ENCODE measurements at places on chromosomes 5 and 9.

DNA sequence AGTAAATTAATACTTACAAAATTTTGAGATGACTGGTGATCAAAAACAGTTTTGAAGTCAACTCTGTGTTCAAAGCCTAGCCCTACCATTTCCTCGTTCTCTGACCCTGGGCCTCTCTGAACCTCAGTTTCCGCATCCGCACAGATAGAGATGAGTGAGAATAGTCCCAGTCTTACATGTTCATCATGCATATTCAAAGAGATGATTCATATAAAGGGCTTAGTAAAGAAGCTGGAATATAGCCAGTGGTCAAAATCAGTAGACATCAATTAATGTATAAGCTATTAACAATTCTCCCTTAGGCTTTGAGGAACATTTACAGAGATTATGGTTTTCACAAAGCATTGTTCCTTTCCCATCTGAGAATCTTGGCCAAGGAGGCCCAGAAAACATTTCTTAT is 250.6 kb downstream of the SPOCK1 start:
- no peak for DNase-seq

- DNase-seq, result no peak
These were observed 107.6 kb upstream of the PHYKPL start for GRCh38 chr5:178340187-178340586.

DNA sequence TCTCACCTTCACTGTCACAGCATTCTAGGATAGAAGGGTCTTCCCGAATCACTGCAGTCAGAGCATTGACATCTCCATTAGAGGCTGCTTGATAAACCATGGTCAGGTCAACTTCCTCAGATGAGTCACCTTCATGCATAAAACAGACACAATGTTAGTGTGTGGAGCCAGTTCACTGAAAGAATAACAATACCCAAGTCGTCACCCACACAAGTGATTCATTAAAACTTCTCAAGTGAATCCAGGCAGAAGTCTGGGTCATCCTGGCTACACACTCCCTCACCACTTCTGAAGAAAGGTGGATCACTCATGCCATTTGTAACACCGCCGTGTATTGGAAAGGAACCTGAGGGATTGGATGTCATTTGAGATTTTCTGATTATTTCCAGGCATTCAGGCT is 49.6 kb downstream of the ANKRD55 start:
- no peak for DNase-seq

GRCh38 chr9:108039493-108039892 is 549.9 kb upstream of the KLF4 start:
- no peak for DNase-seq

DNA sequence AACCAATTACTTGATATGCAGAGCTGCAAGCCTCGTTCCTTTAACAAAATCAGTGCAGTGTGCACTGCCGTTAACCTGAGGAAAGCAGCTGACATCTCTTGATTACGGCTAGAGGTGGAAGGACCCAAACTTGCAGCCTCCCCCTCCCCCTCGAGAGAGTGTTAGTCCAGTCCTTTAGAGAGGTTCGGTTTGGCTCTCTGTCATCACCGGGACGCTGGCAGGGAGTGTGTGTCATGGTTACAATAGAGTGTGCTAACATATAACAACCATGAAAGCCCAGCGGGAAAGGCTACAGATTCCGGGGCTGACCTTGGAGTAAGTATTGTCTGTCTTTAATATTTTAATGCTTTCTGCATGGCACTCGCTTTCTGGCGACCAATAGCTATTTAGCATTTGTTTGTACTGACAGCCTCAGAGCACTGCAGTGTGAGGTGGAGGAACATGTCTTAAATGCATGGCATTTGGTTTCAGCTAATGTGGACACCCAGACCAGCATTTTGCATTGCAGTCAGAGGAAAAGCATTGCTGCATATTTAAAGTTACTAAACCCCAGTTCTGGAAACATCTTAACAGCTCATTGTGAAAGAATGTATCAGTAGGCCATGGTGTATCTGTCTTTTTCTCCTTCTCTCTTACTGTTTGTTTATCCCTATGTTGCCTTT is 237.5 kb downstream of the CD180 start:
- no peak for DNase-seq

DNA sequence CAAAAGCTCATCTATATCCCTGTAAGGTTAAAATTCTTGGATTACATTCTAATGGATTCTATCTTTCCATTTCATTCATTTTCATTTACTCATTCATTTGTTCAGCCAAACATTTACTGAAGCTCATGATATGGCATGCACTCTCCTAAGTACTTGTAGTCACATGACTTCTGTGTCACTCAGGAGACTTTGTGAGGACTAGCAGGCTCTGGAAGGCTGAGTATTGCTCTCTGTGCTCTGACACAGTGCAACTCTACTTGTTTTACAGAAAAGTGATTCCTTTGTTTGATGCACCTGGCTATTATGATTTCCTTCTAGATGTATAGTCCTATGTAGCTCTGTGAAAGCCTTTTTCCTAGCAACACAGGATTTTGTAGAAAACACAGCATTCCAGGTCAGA is 53.0 kb downstream of the YIPF5 start:
- DNase-seq, result no peak

GRCh38 chr9:28539434-28540070 is 966.3 kb upstream of the C9orf72 start:
- no peak for DNase-seq

DNA sequence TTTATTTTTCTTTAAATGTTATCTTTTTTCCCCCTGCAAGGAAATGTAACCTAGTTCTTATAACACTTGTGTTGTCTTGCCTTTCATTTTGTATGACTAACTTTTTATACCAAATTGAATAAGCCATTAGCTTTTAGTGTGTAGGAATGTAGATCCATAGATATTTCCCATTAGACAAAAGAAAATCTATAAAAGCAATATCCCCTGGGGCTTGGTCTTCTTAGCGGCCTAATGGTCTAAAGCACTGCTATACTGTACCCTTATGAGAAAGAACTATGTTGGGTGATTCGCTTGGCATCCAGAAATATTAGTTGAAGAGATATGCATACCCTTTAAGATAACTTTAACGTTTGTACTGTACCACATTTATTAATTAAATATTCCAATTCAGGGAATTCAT is 289.2 kb downstream of the CCDC171 start:
- no peak for DNase-seq

- DNase-seq, result no peak
These were observed 114.8 kb downstream of the WNK2 start for GRCh38 chr9:93298498-93299417.

- DNase-seq, result no peak
These were observed 219.1 kb upstream of the OTULINL start for GRCh38 chr5:14362491-14362890.

DNA sequence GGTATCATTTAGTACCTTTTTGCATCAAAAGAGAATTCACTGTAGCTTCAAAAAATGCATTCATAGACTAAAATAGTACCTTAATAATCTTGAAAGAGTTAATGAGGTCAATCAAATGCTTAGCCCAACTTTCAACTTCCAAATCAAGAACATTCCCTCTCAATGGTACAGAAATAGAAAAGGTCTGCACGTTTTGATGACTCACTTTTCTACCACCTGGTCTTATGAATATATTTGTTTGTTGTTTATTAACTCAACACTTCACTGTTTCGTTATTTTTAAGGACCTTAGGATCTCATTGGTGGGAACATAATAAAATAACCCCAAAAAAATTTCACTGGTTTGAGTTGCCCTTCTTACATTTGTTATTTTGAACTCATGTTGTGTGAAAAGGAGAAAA is 229.5 kb downstream of the MEF2C start:
- DNase-seq, result no peak

GRCh38 chr5:45509371-45509770 is 186.8 kb downstream of the HCN1 start:
- DNase-seq, result no peak

DNA sequence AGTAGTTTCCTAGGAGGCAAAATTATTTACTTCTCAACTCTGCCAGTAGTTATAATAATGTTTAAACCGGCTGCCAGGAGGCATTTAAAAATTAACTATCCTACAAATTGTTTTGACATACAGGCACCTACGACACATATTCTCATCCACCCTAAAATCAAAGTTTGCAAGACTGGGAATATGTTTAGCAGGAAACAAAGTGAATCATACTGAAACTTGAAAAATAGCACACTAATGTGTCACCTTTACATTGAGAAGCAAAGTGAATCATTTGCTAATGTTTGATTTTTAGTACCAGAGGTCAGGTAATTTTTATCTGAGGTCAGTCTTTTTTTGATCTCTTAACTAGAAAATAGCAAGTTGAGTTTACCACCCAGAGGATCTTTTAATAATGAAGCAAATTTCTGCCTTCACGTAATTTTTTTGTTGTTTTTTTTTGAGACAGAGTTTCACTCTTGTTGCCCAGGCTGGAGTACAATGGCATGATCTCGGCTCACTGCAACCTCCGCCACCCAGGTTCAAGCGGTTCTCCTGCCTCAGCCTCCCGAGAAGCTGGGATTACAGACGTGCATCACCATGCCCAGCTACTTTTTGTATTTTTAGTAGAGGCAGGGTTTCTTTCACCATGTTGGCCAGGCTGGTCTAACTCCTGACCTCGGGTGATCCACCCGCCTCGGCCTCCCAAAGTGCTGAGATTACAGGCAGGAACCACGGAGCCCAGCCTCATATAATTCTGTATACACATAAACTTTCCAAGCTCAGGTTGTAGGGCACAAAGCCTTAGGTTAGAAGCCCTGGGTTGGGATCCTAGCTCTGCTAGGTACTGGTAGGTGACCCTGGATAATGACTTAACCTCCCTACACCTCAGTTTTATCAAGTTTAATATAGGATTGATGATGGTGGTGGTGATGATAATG is 124.3 kb downstream of the UGCG start:
- DNase-seq, result no peak

DNA sequence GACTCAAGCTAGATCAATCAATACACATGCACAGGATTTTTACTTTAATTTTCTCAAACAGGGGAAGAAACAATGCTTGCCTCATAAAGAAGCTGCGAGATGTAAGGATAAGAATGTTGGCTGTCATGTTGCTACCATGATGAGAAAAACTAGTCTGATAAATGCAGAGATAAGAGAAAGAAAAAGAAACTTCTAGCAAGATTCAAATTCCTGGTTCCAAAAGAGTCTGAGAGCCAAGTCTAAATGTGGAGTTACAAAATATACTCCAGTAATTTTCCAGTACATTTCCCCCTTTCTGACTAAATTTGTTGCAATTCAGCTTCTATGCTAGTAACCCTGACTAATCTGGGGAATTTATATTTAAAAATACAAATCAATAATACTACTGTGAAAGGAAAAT is 10.4 kb upstream of the ANXA1 start:
- no peak for DNase-seq

GRCh38 chr5:1461396-1461795 is 16.2 kb upstream of the SLC6A3 start:
- DNase-seq, result no peak

- DNase-seq, result no peak
These were observed 2.7 kb downstream of the ADAMTS2 start for GRCh38 chr5:179342577-179342976.

GRCh38 chr5:32163053-32163452 is 11.1 kb downstream of the GOLPH3 start:
- no peak for DNase-seq

- no peak for DNase-seq
These were observed 5.6 kb downstream of the PRRX2 start for GRCh38 chr9:129671065-129671464.

- no peak for DNase-seq
These were observed 52.5 kb downstream of the SPOCK1 start for GRCh38 chr5:137446615-137447014.

DNA sequence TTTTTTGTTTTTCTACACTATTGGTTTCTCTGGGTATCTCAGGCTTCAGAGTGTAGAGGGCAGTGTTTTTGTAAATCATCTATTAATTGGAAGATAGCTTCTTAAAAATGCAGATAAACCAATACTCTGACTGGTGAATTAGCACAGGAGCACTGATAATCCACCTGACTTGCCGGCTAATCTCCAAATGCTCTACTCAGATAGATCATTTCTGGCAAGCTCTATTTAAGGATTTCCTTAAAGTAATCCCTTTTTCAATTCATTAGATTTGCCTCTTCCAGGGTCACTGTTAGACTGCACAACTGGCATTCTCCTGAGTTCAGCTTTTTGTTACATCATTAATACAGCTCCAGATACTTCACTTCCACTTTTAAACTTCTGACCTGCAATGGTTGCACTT is 1390.3 kb upstream of the NUDT12 start:
- DNase-seq, result no peak

DNA sequence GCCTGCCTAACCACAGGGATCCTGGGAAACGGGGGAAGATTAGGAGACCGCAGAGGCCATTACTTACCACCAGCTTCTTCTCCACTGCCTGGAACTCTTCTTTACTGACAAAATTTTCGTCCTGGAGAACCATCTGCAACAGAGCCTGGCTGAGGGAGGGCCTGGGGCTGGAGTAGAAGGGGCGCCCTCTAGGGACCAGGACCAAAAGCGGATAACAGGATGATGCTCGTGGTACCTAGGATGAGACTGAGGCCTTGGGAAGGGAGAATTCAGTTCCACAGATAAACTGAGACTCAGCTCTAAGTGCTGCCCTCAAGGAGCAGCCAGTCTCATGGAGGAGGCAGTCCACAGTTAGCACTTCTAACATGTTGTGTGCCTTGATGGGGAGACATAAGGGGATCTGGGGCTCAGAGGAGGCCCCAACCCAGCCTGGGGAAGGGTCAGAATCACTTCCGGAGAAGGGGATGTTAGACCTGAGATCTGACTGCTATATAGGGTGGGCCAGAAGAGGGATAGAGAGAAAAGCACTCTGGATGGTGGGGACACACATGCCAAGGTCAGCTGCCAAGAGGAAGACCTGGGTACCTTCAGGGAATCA is 1.2 kb downstream of the SPATA24 start:
- no peak for DNase-seq

GRCh38 chr9:2418619-2419018 is 203.0 kb upstream of the VLDLR start:
- no peak for DNase-seq

DNA sequence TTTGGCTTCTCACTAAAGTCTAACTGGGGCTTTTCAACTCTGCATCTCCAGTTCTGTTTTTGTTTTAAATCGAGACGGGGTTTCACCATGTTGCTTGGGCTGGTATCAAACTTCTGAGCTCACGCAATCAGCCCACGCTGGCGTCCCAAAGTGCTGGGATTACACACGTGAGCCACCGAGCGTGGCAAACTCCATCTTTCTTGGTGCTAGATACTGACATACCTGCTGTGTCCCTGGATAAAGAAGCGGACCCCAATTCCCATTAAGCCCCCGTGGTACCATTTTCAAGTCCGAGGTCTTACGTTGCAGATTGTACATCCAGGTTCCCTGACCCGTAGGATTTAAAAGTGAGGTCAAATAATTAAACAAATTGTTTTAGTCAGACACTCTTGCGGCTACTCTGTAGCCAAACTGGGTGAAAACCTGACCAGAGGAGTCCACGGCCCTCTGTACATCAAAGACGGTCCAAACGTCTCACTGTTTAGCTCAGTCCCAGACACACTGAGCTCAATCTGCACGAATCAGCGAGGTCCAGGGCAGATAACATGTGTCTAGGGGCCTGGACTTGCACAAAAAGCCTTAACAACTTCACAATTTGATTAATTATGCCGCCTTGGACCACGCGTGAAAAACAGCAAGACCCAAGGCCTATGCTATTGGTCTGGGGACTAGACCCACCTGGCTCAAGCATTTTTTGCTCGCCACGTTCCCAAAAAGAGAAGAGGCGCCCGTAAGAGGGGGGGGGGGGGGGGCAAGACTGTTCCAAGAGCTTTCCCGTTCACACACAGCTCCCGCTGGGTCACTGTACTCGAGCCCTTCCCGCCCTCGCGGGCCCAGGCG is 727 bp upstream of the DNAJA1 start:
- no peak for DNase-seq

Measured in stimulated activated CD4-positive, alpha-beta T cell treated with anti-CD3 and anti-CD28 coated beads, Interleukin-15, amount 100 ng/mL, for 1 hour (primary cell).